NCI-H510A treated with DMSO at 0.1 percent for 48 hours (cell line): ENCODE measurements at places on chromosomes 5 and 9.

DNA sequence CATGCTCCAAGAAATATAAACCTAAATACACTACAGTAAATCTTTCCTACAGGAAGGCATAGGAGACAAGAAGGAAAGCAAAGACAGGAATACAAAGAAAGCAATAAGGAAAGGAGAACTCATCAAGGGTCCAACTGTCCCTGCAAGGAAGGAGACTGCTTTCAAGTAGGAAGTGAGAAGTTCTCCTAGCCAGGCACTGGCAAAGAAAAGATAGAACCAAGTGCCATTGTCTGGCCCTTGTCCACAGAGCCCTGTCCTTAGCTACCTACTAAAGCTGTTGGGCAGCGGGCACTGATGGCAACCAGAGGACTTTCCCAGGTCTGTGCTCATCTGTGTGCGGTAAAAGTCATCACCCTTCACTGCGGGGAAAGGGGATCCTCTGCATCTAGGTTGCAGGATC lies 108.2 kb downstream of the KLHL3 start:
- no peak for DNase-seq

DNA sequence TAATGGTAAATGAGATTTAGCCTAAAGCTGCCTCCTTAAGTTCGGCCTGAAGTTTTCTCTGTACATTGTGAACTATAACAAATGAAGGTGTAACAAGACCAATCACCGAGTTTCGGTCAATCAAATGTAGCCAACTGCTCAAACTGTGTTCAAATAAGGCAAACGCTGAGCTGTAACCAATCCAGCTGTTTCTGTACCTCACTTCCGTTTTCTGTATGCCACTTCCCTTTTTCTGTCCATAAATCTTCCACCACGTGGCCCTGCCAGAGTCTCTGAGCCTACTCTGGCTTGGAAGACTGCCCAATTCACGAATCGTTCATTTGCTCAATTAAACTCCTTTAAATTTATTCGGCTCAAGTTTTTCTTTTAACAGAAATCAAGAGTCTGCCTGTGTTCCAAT lies 193.5 kb upstream of the KLF9 start:
- DNase-seq: no peak

GRCh38 chr5:94771742-94772141 lies 153.3 kb downstream of the SLF1 start:
- no peak for DNase-seq

DNA sequence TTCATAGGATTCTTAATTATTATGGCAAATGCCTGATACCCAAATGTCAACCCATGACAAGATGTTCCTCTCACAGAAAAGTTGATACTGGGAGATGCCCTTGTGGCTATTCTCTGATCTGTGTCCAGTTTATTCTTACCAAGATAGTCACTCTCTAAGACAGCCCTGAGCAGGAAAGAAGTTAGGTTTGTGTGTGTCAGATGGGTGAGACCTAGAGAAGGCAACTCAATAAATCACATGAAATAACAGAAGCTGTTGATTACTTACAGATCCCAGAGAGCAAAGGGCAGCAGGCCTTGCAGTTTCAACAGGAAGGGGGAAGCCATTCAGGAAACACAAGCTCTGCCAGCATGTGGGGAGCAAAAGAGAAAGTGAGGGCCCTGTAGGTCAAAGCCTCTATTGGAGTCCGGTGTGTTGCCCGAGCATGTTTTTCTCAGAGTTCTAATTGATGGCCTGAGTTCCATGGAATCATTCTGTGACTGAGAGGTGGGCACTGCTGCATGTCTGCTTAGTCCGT lies 1193.7 kb upstream of the CDH18 start:
- DNase-seq: no peak

DNA sequence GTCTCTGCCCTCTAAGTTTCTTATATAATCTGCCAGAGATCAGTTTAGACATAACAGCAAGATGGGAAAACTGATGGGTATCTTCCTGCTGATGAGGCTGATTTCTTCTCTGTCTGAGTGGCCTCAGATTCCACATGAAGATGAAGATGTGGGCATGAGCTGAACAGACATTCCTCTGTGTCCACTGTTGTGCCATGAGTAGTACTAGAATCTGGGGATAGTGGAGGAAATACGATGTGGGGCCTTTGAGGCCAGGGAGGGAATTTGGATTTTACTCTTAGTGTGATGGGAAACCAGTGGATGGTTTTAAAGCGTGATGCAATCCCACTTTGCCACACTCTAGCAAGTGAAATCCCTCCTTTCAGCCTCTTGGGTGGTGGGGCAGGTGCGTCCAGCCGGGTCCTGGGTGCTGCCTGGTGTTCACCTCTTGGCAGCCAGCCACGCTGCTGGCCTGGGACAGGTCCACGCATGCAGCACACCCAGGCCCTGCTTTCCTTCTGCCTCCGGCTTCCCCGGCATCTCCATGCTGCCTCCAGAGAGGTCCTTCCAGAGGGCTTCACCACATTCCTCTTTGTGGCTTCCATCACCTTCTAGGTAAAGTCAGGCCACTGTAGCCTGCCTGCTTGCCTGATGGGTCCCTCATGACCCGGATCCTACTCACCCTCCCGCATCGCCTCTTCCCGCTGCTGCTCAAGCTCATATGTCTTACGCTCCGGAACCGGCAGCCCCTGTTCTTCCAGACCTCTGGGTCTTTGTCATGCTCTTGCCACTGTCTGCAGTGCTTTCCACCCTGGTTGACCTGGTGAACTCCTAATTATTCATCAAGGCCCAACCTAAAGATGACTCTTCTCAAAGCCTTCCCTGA lies 28.1 kb upstream of the SH3PXD2B start:
- no peak for DNase-seq

GRCh38 chr5:158609333-158610050 lies 490.2 kb downstream of the EBF1 start:
- no peak for DNase-seq

DNA sequence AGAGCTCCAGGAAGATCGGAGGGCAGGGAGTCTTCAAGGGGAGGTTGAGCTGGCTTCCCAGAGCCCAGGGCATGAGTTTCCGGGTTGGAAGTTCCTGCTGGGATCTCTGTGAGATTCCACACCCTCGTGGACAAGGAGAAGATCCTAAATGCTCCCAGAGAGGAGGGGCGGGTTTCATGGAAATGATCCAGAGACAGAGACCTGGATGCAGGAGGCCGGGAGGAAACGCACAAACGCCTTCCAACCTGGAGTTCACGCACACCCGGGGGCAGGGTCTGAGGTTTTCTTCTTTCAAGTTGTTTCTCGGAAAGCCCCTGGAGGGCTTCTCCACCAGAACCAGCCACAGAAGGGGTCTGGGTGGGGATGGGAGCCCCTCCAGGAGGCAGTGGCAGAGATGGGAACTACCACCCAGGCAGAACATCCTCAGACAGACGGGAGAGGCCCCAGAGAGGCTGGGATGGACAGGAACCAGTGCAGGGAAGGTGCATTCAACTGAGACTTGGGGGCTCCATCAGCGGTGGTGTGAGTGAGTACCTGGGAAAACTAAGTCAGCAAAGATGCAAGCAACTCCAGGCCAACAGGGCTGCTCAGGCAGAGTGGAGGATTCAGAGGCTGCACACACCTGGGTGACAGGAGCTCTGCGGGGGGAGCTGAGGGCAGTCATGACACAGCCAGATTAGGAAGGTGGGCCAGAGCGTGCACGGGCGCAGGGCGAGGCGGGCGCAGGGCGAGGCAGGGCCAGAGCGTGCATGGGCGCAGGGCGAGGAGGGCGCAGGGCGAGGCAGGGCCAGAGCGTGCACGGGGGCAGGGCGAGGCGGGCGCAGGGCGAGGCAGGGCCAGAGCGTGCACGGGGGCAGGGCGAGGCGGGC lies 52.1 kb upstream of the EXOC3 start:
- DNase-seq: peak; percentile 73

- no peak for DNase-seq
Observed at GRCh38 chr9:77809552-77809951, 161.4 kb upstream of the GNA14 start.

- DNase-seq: no peak
Observed at GRCh38 chr5:44160369-44160768, 228.9 kb downstream of the FGF10 start.

DNA sequence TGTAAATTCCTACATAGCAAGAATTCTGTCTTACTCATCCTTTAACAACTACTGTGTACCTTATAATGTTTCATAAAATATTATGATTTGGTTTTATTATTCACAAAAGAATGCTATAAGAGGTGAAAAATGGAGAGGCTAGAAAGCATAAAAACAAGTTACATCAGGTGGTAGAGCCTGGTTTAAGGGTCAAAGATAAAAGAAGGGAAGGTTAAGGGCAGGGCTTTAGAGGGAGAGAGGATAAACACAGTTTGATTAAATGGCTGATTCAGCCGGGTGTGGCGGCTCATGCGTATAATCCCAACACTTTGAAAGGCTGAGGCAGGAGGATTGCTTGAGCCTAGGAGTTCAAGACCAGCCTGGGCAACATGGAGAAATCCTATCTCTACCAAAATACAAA lies 40.4 kb upstream of the HSPB3 start:
- DNase-seq: no peak

- DNase-seq: no peak
Observed at GRCh38 chr9:38388283-38389223, 3.9 kb upstream of the ALDH1B1 start.

DNA sequence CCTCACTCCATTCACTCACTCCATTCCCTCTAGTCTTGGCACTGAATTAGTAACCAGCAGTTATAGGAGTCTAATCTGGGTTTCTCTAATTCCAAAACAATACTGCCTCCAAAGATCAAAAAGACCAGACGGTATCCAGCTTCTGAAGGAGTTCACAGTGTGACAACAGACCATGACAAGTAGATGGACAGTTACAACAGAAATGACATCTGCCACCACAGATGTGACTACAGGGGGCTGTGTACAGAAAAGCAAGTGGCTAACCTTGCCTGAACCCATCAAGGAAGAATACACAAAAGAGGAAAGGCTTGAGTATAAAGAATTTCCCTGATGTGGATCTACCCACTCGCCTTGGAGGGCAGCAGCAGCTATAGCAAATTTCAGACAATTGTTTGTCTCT lies 112.4 kb downstream of the ACTL7B start:
- DNase-seq: no peak

- no peak for DNase-seq
Observed at GRCh38 chr9:88551546-88552137, 16.7 kb downstream of the NXNL2 start.

DNA sequence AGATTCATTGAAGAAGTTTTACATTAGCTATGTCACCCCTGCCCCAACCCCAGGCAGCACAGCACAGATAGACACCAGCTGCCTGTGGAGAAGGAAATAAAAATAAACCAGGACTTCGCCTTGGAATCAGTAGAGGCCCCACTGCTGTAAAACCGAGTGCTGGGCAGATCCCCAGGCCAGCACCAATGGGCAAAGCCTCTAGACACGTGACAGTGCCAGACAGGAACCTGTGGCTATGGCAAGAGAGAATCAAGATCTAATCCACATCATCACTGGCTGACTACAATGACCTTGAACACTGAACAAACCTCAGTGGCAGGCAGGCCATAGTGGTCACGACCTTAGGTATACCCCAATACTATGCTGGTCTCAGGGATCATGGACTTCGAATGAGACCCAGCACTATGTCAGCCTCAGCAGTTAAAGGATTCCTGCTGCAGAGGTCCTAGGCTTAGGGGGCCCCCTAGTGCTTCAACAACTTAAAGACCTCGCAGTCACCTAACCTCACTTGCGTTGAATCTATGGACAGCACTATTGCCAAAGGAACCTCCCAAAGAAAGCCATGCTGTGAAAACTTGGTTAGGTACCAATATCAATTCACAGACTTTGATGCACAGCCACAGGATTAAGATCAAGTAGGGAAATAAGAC lies 2118.6 kb upstream of the C9orf72 start:
- DNase-seq: no peak

DNA sequence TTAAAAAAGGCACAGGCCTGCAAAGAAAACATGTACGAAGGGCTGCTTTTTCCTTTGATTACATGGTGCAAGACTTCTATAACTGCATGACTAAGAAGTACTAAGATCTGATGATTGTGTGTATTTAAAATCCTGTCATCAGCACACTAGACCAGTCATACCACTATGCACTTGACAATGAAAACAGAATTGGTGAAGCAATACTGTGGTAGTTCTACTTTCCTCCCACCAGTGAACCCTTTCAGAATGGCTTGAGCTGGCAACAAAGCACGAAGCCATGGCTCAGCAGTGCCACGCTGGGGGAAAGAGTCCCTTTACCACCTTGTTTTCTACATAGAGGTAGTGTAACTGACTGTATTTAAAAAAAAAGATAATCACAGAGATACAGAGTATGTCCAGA lies 49.0 kb upstream of the POU5F2 start:
- DNase-seq: no peak

- DNase-seq: peak; percentile 69
Observed at GRCh38 chr9:36870960-36871359, 163.1 kb downstream of the PAX5 start.

DNA sequence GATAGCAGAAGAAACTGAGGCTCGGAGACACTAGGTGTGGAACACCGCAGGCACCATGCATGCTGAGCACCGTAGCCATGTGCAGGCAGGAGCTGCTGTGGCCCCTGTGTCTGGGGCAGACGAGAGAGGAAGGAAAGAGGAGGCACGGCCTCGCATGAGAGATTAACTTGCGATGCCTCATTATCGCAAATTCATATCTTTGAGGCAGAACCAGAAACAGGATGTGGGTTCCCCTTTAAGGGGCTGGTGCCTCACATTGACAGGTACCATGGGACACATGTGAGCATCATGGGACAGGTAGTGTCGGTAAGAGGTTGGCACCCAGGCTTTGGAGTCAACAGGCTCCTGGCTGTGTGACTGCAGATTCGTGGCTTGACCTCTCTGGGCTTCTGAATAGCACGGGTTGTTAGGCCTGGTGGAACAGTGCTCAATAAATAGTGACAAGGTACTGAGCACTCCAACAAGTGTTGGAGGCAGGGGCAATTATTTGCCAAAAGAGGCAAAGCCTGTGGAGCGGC lies 40.8 kb downstream of the NAIF1 start:
- DNase-seq: no peak

DNA sequence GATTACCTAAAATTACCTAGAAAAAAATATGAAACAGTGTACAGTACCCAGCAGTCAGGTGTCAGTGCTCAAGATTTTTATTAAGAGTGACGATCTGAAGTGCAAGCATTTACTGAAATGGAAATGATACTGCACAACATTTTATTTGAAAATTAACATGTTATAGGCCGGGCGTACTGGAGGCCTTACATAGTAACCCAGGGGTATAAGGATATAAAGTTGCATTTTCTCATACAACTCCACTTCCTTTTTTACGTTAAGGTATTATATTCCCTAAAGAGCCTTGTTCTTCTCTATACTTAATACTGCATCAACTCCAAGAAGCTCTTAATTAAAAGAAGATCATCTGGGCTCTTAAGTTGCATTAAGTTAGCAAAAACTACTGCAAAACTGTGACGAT lies 3.3 kb downstream of the MAT2B start:
- DNase-seq: no peak

- no peak for DNase-seq
Observed at GRCh38 chr5:149056616-149057165, 6.2 kb downstream of the SH3TC2 start.
